Stimulated activated CD8-positive, alpha-beta memory T cell treated with anti-CD3 and anti-CD28 coated beads, Interleukin-4, amount 100 ng/mL, for 4 hours (primary cell): ENCODE measurements at places on chromosomes 1 and 21.

DNA sequence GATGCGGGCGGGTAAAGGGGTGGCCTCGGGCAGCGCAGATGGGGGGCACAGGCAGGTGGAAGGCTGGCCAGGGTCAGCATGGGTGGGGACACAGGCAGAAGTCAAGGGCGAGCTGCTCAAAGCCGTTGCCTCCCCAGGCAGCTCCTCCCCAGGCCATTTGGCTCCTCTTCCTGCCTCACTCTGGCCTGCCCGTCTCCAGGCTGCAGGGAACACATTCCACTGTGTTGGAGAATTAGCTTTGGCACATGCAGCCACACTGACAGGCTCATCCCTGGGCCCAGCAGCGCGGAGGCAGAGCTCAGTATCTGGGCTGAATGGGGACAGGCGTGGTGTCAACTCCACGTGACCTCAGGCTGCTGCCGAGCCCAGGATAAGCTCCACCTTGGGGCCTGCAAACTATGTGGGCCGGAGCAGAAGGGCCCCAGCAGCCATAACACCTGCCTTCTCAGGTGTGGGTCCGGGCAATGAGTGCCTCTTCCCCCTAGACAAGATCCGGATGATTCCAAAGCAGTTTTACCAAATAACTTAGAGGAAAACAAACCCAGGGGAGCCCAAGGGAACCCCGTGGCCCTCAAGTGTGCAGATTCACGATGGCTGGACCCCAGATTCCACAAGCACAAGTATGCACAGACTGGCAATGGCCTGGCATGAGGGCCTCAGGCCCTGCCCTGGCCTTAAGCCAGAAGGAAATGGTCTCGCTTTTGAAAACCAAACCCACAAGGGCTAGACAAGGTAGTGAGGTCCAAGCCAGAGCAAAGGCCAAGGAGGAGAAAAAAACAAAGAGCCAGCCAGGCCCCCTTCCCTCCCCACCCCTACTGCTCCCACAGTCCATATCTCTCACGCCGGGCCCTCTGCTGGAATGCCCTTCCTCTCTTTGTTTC is 40.2 kb downstream of the HSPG2 start:
- DNase-seq = no peak

- peak; percentile 13 for DNase-seq
Measured at GRCh38 chr1:202009326-202010179, 834 bp upstream of the ELF3 start.

DNA sequence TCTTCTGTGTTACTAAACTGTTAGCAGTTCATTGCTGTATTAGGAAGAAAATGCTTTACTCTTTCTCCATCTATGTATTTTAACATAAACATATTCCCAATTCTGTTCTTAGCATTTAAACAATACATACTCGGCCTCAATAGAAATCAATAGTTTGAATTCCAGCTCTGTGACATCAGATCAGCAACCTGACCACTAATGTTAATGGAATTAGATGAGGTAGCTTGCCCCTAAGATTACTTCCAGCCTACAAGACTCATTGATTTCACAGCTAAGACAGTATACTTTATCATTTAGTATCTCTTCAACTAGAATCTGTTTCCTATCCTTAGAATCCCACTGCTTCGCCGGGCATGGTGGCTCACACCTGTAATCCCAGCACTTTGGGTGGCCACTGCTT is 38.9 kb downstream of the EPRS1 start:
- DNase-seq = no peak

- DNase-seq = no peak
Measured at GRCh38 chr1:185966471-185966870, 232.3 kb downstream of the HMCN1 start.

- no peak for DNase-seq
Measured at GRCh38 chr1:72705921-72706320, 423.6 kb upstream of the NEGR1 start.

GRCh38 chr1:223445402-223445801 is 52.2 kb downstream of the CCDC185 start:
- no peak for DNase-seq

DNA sequence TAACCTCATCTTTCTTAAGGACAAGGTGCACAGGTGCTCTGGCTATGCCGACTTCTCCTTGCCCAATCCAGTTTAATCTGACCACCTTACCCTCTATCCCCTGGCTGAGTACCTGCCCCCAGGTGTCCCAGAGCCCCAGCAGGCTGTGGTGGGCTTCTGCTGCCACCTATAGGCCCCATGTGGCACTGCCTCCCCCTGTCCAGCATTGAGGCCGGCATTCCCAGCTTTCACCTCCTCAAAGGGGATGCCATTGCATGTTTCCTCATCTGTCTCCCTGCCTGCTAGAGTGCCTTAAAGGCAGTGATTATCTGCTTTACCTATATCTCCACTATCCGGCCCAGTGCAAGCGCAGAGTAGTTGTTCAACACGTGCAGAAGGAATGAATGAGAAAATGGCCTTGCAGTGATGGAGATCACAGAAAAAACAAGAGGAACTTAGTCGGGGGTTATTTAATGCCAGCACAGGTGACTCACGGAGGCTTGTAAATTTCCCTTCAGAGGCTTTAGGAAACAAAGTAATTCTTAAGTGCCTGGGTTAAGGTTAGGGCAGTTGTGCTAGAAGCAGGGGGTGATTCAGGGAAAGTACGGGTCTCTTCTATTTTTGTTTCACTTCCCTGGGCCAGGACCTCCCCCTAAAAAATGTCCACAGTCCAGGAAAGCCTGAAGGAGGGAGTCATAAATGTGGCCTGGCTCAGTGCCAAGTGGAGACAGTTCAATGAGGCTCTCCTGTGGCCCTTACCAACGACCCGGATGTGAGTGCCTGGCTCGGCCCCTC is 131.8 kb upstream of the NGF start:
- no peak for DNase-seq

DNA sequence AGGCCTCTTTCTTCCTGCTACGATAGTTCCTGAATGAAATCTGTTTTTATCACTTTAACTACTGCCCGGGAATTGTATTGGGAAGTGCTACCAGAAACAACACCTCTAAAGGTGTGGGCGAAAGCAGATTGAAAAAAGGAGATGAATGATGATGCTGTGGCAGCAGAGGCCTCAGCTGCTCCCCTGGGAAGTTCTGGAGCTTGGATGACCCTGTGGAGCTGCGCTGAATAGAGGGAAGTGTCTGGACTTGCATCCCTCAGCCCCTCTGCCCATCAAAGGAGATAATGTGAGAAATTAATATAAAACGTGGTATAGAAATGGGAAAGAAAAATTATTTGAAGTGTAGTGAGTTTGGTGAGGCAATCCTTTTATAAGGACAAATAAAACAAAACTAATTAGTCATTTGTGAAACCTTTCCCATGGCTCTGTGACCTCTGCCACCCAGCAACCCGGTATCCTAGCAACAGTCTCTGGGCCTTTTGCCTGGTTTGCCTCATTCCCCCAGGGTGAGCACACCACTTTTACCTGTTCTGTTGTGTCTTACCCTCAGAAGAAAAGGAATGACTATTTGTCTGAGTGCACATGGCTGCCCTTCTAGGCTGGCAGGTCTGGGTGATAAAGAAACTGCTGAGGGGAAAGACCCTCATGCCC is 21.3 kb downstream of the OVAAL start:
- no peak for DNase-seq

GRCh38 chr1:234729561-234730474 is 119.8 kb upstream of the IRF2BP2 start:
- no peak for DNase-seq

DNA sequence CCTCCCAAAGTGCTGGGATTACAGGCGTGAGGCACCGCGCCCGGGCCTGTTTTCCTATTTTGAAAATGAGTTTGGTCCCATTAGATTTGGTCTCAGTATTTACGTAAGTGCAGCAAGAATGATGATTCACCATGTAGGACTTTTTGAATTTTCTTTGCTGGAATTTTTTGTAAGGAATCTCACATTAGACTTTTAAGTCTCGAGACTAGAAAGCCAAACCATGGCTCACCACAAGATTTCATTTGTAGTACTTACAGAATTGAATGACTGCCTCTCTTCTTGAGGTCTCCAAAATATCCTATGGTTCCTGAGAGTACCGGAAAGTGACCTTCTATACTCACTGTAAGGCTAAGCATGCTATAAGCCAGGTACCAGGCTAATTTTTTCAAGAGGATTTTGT is 325 bp downstream of the OR14A2 start:
- no peak for DNase-seq

- DNase-seq = no peak
Measured at GRCh38 chr1:182563095-182563494, 26.0 kb downstream of the RNASEL start.
